ENCODE measurements at places on chromosomes 16 and 17.

GRCh38 chr16:72856797-72857196 lies 191.1 kb downstream of the ZFHX3 start:
- DNase-seq = peak; percentile 17

- peak; percentile 61 for DNase-seq
These were observed 8.9 kb upstream of the TNS4 start for GRCh38 chr17:40510328-40510648.

DNA sequence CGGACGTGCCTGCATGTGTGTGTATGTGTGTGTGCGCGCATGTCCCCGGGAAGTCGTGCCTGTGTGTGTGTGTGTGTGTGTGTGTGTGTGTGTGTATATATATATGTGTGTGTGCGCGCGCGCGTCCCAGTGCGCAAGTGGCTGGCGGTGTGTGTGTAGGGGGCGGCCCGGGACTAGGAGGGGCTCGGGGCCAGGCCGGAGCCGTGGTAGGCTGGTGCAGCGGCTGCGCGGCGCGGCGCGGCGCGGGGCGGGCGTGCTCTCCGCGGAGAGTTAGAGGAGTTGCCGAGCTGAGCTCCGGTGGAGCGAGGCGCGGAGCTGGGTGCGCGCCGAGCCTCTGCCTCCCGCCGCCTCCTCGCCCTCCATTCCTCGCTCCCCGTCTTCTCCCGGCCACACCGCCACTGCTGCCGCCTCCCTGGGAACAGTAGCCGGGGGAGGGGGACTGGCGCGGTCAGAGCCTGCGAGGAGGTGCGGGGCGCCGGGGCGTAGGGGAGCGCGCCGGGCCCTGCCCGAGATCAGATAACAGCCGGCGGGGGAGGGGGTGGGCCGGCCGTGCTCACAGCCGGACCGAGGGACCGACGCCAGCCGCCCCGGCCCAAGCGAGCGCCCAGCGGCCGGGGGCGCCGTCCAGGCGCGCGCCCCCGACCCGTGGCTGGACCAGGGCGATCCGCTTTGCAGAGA lies at the start of gene KCNJ12:
Gene KCNJ12, plus strand, starts transcription at position 277 of the 678 bp plus-strand sequence. CDS start 38,986 bp downstream, outside the sequence.
- no peak for DNase-seq

GRCh38 chr17:81020767-81021497 lies 14.0 kb upstream of the BAIAP2 start:
- no peak for DNase-seq

- no peak for DNase-seq
These were observed 13.9 kb downstream of the GPR142 start for GRCh38 chr17:74380959-74381808.

- no peak for DNase-seq
These were observed 59.2 kb downstream of the SHISA6 start for GRCh38 chr17:11300201-11300600.

DNA sequence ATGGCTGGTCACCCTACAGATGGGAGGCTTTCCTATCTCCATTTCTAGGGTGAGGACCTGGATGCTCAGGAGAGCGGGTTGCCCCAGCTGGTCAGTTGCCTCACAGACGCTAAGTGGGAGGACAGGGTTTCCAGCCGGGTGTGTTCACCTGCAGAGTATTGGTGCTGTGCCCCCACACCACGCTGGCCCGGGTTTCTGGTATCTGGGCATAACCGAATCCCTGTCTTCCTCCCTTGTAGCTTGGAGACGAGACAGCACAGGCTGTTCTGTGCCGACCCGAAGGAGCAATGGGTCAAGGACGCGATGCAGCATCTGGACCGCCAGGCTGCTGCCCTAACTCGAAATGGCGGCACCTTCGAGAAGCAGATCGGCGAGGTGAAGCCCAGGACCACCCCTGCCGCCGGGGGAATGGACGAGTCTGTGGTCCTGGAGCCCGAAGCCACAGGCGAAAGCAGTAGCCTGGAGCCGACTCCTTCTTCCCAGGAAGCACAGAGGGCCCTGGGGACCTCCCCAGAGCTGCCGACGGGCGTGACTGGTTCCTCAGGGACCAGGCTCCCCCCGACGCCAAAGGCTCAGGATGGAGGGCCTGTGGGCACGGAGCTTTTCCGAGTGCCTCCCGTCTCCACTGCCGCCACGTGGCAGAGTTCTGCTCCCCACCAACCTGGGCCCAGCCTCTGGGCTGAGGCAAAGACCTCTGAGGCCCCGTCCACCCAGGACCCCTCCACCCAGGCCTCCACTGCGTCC lies 9.7 kb downstream of the CX3CL1 start:
- no peak for DNase-seq

GRCh38 chr17:80035937-80036714 lies at the start of gene CCDC40:
Gene CCDC40, plus strand, starts transcription at chr17:80036642. Its CDS starts 21 bp downstream, at chr17:80036663.
- peak; percentile 78 for DNase-seq

DNA sequence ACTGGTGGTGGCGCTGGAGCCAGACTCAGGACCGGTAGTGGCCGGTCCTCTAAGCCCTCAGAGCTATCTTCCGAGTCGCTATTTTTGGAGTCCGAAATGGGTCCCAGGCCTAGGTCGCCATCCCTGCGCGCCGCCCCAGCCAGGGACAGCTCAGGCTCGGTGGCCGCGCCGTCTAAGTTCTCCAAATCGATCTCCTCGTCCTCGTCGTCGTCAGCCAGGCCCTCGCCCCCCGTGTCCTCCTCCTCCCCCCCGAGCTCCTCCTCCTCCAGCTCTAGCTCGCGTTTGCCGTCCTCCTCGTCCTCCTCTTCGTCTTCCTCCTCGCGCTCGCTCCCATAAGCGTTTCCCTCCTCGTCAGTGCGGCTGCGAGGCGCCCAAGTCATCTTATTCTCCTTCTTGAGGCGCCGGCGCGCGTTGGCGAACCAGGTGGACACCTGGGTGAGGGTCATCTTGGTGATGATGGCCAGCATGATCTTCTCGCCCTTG lies 1.6 kb downstream of the IRX3 start:
- no peak for DNase-seq

DNA sequence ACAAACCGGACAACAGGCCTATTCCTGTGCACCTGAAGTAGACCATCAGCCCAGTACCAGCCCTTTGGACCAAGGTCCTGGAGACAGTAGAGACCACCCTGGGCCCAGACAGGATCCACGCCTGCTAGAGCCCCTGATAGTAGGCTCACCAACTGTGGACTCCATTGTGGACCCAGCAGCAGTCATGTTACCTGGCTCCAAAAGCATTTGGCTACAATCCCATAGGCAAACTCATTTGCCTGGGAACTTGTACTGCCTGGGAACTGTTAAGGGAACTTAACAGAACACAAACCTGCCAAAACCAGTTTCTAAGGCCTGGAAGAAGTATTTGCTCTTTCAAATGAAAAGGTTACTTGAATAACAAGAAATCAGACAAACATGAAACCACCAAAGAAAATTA lies 10.0 kb upstream of the ACSM1 start:
- DNase-seq = no peak

GRCh38 chr16:2038382-2039231 lies 9.0 kb downstream of the NTHL1 start:
- DNase-seq = no peak

DNA sequence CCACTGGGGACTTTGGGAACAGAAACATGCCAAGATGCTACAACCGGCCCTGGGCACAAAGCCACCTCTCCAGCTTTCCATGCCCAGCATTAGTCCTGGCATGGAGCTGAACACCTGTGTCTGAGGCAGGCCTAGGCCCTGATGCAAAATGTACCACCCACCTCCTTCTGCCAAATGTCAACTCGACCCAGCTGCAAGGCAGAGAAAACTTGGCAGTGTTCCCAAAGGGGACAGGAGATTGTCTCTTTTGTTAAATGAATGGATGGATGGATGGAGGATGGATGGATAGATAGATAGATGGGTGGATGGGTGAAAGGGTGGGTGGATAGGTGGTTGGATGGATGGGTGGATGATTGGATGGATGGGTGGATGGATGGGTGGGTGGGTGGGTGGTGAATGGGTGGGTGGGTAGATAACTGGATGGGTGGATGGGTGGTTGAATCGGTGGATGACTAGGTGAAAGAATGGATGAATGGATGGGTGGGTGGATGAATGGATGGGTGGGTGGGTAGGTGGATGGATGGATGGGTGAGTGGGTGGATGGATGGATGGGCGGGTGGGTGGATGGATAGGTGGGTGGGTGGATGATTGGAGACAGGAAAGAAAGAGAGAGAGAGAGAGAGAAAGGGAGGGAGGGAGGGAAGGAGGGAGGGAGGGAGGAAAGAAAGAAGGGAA lies 73.4 kb upstream of the TNRC6C start:
- DNase-seq = no peak

- DNase-seq = peak; percentile 84
These were observed 58.0 kb downstream of the ASIC2 start for GRCh38 chr17:33234930-33235685.
